Foreskin keratinocyte (primary cell): ENCODE measurements at places on chromosomes 7 and 10. TPM values are rescaled to one million over a fixed set of nuclear protein-coding genes. Genes with fewer than 3 reads are reported as not detected.

Gene SLC25A40
- 11.4 and 12.7 TPM in 2 replicates for total RNA-seq

Gene FAM25A
- 0.56 TPM in 1 of 2 replicates, not detected in the other for total RNA-seq

Gene TACC2
- 21.1 and 24.5 TPM in 2 replicates for total RNA-seq

Gene RAB11FIP2
- 9.3 and 9.9 TPM in 2 replicates for total RNA-seq

Gene UCN3
- total RNA-seq, result not detected in 2 replicates

Gene PLCE1
- total RNA-seq, result 0.07 and 0.11 TPM in 2 replicates

Gene SLC16A9
- total RNA-seq, result 7.6 and 21.9 TPM in 2 replicates

Gene AOAH
- total RNA-seq, result 0.31 TPM in 1 of 2 replicates, not detected in the other

Gene CCDC136
- 2.3 and 2.4 TPM in 2 replicates for total RNA-seq

Gene BICC1
- total RNA-seq, result 1.2 and 2.0 TPM in 2 replicates

Gene EN2
- not detected in 2 replicates for total RNA-seq

Gene MYO1G
- 0.04 and 0.10 TPM in 2 replicates for total RNA-seq

Gene AKR1E2
- total RNA-seq, result 1.9 and 3.7 TPM in 2 replicates

Gene CARD11
- 22.3 and 27.7 TPM in 2 replicates for total RNA-seq

Gene IKZF1
- total RNA-seq, result not detected in 2 replicates

Gene ANKRD61
- total RNA-seq, result 0.14 and 0.28 TPM in 2 replicates

Gene SPRN
- not detected in 2 replicates for total RNA-seq

Gene SUFU
- 4.4 and 4.8 TPM in 2 replicates for total RNA-seq

Gene PLEKHS1
- total RNA-seq, result not detected in 2 replicates

Gene ADAM8
- 137 and 180 TPM in 2 replicates for total RNA-seq

Gene ABCC2
- 0.82 and 0.92 TPM in 2 replicates for total RNA-seq

Gene AASS
- total RNA-seq, result 12.6 and 13.6 TPM in 2 replicates

Gene METTL27
- 11.8 and 18.0 TPM in 2 replicates for total RNA-seq

Gene RBM28
- total RNA-seq, result 30.8 and 44.4 TPM in 2 replicates

Gene FFAR4
- not detected in 2 replicates for total RNA-seq

Gene ACSM6
- not detected in 2 replicates for total RNA-seq

Gene ECHS1
- total RNA-seq, result 62.6 and 67.1 TPM in 2 replicates

Gene SCD
- total RNA-seq, result 1,312 and 1,467 TPM in 2 replicates

Gene ITIH2
- total RNA-seq, result not detected in 2 replicates

Gene GJD4
- total RNA-seq, result not detected in 2 replicates

Gene CPSF4
- total RNA-seq, result 37.1 and 38.1 TPM in 2 replicates

Gene IMPDH1
- 80.1 and 91.4 TPM in 2 replicates for total RNA-seq

Gene BTBD16
- total RNA-seq, result 0.48 and 0.53 TPM in 2 replicates

Gene NPM3
- 126 and 136 TPM in 2 replicates for total RNA-seq

Gene UNCX
- total RNA-seq, result not detected in 2 replicates

Gene RHBDD2
- total RNA-seq, result 26.2 and 30.4 TPM in 2 replicates

Gene ACTL6B
- not detected in 2 replicates for total RNA-seq

Gene PARD3
- 65.4 and 69.5 TPM in 2 replicates for total RNA-seq

Gene CCDC3
- total RNA-seq, result 0.20 and 0.32 TPM in 2 replicates

Gene PHYHIPL
- not detected in 2 replicates for total RNA-seq

Gene CADPS2
- 0.28 and 1.0 TPM in 2 replicates for total RNA-seq
